ENCODE measurements at places on chromosomes 6 and 20. TPM values are rescaled to one million over a fixed set of nuclear protein-coding genes. Genes with fewer than 3 reads are reported as not detected.

- no peak for DNase-seq
Measured at GRCh38 chr6:142294679-142295078, 7.1 kb upstream of the ADGRG6 start.

GRCh38 chr6:104462811-104463599, 396.7 kb downstream of the HACE1 start:
- DNase-seq, result no peak

GRCh38 chr6:39824030-39824926, 32.1 kb downstream of the DAAM2 start:
- no peak for DNase-seq

GRCh38 chr6:168634541-168635328, 193.8 kb downstream of the SMOC2 start:
- DNase-seq, result no peak

DNA sequence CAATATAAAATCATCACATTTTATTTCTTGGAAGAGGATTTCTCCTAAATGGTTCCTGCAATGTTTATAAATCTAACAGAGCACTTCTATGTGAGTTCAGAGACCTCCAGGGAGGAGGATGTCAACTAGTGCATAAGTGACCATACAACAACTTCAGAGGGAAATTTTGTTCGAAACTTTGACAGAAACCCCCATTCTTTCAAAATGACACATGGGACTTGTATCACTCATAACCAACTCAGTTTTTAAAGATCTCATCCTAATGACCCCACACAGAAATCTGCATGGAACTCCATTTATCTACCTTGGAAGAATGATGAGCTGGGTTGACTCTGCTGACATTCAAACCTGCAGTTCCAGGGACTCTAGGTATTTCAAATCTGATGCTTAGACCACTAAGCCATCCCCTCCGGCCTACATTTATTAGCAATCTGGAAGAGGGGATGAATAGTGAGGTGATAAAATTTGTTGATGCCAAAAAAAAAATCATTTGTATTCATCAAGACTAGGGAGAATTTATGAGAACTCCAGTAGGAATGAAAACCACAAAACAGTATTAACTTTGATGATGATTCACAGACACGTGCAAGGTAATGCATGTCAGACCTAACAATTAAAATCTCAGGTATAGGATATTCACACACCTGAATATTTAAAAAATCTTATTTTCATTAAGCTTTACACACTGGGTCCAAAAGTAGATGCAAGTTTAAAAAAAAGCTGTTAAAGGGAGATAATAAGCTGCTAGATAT, 153.0 kb downstream of the REV3L start:
- DNase-seq, result no peak

GRCh38 chr6:160055378-160055777, 66.2 kb upstream of the SLC22A1 start:
- DNase-seq, result no peak

- no peak for DNase-seq
Measured at GRCh38 chr6:138032571-138032970, 74.6 kb downstream of the PERP start.

GRCh38 chr6:5828296-5828695, 178.4 kb downstream of the NRN1 start:
- no peak for DNase-seq

- no peak for DNase-seq
Measured at GRCh38 chr20:5463007-5463686, 146.4 kb upstream of the PROKR2 start.

SLC2A4RG gene
- total RNA-seq, result 37.0 TPM

CASS4 gene
- 0.53 TPM for total RNA-seq

ECT2L gene
- not detected for total RNA-seq

LTB gene
- 2.3 TPM for total RNA-seq

Measured in esophagus squamous epithelium (tissue), 5 donors.